Activated naive CD4-positive, alpha-beta T cell treated with anti-CD3 and anti-CD28 coated beads, Interleukin-2, amount 10 ng/mL, durations not matched to agents 7 days and 5 days (primary cell): ENCODE measurements at places on chromosomes 2 and 18.

GRCh38 chr2:17171446-17172049, 346.7 kb downstream of the RAD51AP2 start:
- no peak for DNase-seq

DNA sequence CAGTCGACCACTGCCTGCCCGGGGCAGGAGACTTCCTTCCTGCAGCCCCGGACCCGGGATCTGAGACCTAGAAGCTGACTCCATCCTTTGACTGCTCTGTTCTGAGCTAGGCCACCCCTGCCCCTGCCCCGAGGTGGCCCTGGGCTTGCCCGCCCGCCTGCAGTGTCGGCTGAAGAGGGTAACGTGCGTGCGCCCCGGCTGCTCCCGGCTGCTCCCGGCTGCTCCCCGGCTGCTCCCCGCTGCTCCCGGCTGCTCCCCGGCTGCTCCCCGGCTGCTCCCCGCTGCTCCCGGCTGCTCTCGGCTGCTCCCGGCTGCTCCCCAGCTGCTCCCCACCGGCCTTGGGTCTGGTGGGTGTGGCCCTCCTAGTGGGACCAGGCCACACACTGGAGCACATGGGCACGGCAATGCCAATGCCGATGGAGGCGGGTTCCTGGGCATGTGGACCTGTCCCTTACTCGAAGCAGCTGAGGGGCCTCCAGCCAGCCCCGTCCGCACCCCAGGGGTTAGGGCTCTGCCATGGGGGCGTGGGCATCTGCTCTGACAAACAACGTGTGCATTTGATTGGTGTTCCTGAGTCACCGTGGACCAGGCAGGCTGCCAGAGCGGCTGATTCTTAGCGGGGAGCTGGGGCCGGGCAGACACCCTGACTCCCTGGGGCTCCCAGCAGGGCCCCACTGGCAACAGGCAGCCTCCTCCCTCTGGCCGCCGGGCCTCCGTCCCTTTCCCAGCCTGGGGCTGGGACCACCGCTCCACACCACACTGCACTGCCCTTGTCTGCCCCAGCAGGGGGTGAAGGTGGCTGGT, 2.0 kb upstream of the GAL3ST2 start:
- DNase-seq, result no peak

DNA sequence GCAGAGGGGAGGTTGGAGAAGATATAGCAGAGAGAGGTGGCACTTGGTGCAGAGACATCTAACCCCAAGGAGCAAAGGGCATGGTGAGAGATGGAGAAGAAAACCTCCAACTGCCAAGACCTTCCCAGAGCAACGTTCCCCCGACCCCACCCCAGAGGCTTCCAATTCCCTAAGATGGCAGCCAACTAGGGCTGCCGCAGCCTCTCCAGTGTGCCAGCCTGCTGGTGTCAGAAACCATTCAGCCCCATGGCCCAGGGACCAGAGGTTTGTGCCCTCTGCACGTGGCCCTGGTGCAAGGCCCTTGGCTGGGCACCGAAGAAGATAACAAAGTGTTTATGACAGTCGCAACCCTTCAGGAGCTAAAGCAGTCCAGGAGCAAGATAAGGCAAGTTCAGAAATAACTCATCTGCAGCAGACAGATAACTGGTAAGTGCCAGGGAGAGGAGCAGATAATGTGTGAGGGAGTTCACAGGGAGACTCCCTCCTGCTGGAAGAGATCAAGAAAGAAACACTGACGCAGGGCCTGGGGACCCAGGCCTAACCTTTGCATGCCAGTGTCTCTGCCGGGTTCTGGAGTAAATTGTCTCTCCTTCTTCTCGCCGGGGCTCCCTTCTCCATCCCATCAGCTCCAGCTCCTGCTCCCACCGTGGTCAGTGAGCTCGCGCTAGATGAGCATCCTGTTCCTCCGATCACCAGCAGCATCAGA, 66.1 kb upstream of the ID2 start:
- DNase-seq, result no peak

- DNase-seq, result no peak
Observed at GRCh38 chr2:158724803-158725381, 70.2 kb upstream of the DAPL1 start.

DNA sequence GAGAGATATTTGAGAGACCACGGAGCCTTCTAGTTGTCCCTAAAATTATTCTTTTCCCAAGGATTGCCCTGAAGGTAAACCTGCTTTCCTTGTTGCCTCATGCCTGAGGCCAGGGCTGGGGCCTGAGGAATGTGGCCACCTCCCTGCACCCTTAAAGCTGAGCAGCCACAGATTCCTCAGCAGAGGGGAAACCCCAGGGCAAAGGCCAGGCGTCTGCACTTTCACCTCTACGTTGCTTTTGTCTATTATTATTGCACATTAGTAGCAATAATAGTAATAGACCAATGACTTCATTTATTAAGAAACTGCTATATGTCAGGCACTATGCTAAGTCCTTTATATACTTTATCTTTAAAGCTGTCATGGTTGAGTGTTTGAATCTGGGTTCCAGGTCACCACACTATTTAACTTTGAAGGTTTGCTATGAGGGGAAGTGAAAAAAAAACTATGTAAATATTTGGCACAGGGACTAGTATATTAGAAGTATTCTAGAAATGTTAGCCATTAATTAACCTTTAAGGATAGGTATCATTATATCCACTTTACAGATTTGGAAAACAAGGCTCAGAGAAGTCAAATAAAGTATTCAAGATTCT, 104.2 kb downstream of the LRRC30 start:
- no peak for DNase-seq

DNA sequence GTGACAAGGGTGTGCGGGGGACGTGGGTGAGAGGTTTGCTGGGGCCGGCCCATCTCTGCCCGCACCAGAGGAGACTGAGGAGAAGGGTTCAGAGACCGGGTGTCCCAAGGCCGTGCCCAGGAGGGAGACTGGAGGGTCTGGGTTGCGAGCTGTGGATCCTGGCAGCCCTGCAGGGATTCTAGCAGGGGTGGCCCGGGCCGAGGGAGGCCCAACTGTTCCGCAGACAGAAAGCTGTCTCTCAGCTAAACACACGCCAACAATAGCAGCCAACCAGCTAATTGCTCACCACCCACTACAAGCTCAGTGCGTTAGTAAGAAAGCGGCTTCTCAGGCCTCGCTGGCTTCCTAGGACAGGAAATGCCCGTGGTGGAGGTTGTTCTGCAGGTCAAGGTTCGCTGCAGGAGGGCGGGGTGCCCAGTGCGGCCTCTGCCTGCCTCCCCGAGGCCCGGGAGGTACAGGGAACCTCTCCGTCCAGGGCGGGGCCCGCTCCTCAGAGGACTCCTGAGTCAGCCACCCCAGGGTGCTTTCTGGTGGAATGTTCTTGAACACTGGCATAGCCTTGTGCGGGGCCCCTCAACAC, 282.0 kb upstream of the PXDN start:
- DNase-seq, result no peak
